LoVo (cell line): ENCODE measurements at places on chromosomes 6 and 20.

DNA sequence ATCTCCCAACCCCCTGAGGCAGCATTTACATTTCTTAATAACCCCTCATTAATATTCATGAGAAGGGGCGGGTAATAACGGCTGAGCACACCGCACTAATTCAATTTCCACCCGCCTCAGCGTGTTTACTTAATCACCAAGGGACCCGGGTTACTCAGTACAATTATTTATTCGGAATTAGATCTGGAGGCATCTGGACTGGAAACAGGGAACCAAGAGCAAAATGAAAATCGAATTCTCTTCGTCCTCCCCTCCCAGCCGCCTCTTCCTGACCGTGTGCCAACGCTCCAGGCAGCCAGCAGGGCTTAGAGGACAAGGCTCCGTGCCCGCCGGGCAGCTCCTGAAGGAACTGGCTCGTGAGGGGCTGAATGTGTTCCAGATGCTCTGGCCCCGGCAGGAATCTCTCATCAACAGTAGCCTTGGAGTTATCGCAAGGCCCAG lies 23.5 kb upstream of the CTNNBL1 start:
- no peak for DNase-seq

GRCh38 chr6:20877008-20877937 lies 343.0 kb downstream of the CDKAL1 start:
- peak; percentile 87 for DNase-seq

DNA sequence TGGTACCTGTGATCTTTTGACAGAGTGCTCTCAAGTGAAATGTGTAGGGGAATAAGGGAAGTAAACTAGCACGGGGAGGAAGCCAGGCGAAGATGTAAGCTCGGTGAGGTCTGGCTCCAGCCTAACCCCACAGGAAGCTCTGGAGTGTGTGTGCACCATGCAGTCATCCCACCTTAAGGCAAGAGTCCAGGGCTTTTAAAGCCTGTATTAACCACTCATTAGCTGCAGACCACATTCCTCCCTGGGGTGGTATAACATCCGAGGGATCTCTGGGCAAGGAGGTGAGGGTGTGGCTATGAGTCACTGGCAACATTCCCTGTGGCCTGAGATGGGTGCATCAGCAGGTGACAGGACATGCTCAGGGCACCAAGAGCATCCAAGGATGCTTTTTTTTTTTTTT lies 12.5 kb upstream of the RANBP9 start:
- DNase-seq: peak; percentile 92

DNA sequence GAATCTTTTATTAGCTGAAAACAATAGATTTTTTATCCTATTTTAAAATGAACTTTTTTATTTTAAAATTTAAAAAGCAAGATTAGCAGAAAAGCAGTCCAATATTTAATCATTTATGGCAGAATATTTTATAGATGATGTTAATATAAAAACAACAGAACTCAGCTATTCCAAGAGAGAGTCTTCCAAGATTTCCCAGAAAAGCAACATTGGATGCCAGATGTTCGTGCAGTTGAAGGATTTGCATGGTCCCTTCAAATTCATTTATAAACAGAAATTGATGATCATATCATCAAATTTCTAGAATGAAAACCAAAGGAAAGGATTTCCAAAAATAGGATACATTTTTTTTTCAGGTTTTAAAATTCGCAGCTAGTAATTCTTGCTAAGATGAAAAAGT lies 25.4 kb upstream of the CNKSR3 start:
- DNase-seq: no peak

DNA sequence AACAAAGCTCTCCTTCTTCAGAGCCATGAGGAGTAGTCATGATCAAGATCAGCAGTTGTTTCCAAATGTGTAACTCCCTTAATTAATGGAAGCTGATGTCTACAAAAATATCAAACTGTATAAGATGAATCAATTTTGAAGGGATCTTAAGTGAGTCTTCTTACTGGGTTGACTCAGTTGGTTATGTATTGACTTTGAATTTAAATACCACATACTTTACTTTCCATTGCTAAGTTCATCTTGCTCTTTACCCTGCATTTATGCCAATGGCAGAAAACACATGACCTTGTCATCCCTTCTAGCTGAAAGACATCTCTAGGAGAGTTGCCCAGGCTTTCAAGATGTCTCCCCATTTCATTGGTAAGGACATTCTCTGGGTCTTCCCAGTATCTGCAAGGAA lies 123.2 kb upstream of the STMND1 start:
- DNase-seq: no peak

DNA sequence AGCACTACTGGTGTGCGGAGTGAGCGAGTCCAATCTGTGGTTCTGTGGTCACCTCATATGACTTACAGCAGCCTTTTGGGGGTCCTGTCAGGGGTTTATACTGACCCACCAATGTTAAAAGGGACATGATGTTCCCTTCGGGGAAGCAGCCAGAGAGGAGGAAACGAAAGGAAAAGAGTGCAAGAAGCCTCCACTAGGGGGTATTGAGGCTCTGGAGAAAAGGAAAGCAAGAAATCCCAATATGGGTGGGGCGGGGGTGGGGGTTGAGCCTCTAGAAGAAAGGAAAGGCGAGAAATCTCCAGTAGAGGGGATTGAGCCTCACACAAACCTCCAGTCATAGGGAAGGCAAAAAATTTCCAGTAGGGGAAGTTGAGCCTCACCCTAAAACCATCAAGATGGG lies 249.3 kb upstream of the ECI2 start:
- DNase-seq: no peak

DNA sequence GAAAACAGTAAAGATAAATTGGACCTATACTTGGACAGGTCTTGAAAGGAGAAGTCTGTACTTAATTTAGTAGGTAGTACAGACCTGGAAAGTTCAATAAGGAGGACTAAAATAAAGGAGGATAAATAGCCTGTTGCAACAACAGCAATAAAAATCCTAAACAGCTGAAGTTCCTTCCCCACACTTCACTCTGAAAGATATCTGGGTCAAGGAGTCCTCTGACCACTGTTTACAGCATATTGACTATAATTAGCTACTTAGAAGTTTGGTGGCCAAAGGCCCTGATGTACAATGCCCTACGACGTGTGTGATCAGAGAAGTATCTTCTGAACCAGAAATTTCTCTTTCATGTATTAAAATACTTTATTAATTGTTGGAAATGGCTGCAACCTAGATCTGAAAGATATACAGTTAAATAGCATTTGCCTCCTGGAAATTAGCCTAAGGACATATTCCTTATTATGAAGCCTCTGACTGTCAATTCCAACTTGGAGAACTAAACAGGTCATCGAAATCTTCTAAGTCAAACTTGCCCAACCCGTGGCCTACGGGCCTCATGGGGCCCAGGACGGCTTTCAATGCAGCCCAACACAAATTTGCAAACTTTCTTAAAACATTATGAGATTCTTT lies 82.8 kb downstream of the KIF13A start:
- DNase-seq: no peak

- no peak for DNase-seq
Measured at GRCh38 chr20:63280371-63280770, 7.8 kb downstream of the ARFGAP1 start.

DNA sequence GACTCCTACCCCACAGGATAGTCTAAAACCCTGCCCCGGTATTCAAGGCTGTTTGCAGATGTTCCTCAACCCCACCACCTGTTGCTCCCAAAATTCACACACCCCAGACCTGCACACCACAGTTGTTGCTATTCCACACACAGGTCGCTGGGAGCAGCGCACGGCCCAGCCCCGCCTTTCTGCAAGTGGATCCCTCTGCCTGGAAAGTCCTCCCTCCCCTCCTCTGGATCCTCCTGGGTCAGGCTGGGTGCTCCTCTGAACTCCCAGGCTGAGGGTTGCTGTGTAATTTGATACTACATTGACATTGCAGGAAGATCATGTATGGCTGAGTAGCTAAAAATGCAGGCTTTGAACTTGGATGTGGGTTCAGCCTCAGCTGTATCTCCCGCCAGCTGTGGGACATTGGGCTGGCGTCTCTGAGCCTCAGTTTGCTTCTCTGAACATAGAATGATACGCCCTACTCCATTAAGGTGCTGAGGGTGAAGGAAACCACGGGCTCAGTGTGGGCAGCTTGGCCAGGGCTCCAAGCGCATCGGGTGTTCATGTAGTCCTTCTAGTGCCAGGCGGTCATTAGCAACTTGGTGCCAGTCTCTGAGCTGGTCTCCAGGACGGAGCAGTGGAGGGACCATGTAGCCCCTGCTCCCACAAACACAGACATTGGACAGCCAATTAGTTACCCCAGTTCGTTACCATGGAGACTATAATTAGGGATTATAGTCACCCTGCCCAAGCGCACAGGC lies 13.9 kb upstream of the CCN5 start:
- DNase-seq: no peak

DNA sequence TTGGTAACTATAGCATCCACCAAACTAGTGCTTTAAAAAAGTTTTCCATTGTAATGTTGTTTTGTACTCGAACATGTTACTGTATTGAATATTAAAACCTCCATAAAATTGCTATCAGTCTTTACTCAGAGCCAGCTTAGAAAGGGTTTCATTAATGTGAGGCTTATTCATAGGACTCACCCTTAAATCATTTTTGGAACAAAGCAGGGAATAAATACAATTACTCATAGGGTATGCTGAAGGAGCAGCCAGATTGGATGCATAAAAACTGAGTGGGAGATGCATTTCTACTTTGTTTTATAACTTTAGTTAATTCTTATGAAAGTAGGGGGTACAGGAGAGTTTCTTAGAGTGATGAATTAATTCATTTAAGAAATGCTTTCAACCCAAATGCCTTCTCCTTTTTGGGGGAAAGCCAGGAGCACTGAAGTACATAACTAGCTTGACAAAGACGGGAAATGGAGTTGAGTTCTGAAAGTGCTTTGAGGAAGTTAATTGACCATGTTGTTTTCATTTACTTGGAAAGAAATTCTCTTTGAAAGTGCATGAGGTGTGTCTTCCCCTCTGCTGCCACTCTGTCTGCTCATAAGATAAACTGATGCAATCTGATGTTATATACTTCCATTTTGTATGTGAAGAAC lies 90.3 kb downstream of the RNF144B start:
- DNase-seq: no peak

DNA sequence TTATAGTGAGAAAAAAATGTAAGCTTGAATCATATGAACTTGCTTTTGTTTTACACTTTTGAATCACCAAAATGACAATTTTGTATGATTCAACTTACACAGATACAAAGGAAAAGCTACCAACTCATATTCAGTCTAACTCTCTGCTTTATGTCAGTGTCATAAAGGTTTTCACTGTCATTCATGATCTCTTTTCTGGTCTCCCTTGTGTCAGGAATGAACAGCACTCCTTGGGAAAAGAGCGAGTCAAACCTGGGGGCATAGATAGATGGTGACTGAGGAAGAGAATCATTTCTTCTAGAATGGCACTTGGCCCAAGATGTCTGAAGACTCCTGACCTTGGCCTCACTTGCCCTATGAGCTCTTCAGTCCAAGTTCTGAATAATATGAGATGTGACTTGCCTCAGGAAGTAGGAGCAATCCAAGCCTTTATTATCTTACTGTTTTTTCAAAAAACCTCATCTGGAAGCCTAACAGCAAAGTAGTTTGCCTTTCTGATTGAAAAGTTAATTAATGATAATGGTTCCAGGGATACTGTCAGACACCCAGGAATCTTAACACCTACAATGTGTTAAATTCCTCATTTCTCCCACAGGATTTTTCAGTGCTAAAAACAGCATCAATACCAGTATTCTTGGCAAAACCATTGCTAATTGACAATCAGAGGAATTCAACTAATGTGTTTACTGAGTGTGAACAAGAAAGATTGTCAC lies 270.0 kb upstream of the HSF2 start:
- DNase-seq: no peak

GRCh38 chr6:91240878-91241603 lies 654.2 kb upstream of the MAP3K7 start:
- no peak for DNase-seq

- peak; percentile 32 for DNase-seq
Measured at GRCh38 chr6:2432292-2432691, 186.9 kb upstream of the GMDS start.

- no peak for DNase-seq
Measured at GRCh38 chr6:30207619-30208295, 5.4 kb downstream of the TRIM26 start.

- no peak for DNase-seq
Measured at GRCh38 chr20:62413896-62414481, 6.9 kb upstream of the CABLES2 start.

DNA sequence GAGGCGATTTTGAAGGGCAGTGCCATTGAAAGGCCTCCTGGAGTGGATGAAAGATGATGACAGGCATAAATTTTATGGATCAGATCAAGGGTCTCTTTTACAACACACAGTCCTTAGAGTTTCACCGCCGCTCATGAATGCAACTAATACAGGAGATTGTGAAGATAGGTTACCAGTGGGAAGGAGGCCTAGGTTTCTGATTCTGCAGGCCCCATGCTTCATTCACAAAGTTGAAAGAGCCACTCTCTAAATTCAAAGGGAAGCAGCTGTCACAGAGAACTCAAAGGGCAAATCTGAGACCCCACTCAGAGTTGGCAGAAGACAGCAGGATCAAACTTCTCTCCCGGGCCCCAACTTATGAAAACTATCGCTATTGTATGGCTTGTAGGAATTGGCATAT lies 137.6 kb downstream of the MAP3K7 start:
- DNase-seq: no peak

- no peak for DNase-seq
Measured at GRCh38 chr6:374956-375355, 16.6 kb upstream of the IRF4 start.

DNA sequence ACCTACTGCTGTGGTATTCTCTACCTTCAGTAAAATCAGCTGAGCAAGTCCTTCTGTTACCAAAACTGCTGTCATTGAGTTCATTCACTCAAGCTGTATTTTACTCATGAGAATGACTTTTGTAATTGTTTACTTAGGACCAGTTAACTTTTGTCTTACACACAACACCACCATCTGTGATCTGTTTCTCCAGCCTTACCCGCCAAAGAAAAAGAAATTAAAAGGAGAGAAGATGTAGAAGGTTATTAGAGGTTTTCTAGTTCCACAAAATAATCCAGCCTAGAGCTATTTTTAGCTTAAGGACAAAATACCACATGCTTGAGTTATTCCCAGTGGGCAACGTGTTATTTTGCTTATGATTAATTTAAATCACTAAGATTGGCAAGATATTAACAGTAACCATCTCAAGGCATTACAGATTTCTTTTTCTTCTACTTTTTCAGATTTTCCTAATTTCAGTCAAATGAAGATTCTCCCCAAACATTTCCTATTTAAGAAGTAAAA lies 38.2 kb downstream of the FAM8A1 start:
- no peak for DNase-seq

DNA sequence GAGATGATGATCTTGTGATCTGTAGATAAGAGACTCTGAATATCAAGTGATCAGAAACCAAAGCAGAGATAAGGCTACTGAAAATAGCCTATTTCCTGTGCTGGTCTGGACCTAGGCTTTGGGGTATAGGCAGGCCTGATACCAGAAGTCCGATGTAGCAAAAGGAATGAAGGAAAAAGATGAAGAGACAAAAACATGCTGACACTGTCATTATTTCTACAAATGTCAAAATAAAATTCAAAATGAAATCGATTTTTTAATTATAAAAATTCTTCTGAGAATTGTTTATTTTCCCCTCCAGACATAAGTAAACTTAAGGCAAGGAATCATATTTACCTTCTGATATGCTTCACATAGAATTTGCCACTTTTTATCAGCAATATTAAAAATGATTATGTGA lies 252.8 kb downstream of the PRKN start:
- no peak for DNase-seq
